ENCODE measurements at places on chromosomes 5 and 9.

DNA sequence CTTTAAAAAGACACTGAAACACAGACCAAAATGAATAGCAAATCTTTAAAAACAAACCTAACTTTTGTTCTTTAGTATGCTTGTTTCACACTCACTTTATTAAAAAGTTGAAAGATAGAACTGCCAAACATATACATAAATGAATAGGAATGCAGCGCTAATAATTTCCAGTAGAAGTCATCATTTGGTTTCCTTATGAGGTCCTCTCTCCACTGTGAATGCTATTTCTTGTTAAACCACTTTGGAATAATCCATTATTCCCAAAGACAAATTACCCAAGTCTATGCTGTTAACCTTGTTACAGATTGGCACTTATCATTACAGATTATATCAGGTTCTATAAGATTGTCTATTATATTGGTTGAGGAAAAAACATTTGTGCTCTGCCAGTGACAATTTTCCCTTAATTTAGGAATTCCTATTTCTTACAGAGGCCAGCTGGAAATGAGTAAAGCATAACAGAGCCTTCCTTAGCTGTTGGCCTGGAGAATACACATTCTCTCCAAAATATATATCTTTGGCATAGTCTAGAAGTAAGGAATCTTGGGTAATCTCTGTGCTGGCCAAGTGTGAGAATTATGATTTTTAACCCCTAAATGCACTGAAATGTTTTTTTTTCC is 29.3 kb upstream of the MINAR2 start:
- no peak for DNase-seq

DNA sequence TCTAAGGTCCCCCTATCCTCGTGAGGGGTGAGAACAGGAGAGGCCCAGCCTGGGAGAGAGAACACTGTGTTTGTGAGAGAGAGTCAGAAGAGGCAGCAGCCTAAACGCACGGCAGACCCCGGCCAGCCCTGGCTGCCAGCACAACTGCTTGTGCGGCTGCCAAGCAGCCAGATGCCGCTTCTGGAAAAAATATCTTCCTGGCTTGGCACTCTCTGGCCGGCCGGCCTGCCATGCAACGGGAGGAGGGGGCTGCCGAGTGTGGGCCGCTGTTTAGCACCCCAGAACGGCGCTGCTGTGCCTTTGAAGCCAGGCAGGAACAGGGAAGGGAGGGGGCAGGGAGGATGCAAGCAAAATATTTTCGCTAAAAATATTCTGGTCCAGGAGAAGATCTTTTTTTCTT is 105.0 kb downstream of the FGF18 start:
- DNase-seq = no peak

DNA sequence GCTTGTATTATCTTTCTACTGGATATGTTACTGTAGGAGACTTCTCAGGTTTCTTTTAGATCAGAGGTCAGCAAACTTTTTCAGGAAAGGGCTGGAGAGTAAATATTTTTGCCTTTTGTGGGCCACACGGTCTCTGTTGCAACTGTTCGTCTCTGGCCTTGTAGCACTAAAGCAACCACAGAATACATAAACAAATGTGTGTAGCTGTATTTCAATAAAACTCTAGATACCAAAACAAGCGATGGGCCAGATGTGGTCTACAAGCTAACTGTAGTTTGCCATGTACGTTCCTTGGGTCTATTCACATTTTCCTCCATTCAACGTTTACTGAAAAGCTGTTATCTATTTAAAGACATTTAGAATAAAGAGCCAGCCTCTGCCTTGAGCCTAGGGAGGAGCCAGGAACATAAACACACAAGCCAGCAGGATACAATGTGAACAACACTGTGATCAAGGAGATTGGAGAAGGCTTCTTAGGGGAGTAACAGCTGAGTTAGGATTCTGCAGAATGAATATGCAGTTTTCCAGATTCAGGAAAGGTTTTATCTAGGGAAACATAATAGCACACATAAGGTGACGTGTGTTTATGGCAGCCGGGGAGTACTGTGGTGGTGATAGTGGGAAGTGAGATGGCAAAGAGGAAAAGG is 33.0 kb upstream of the HOMER1 start:
- no peak for DNase-seq

GRCh38 chr5:140109018-140109758 is 4.7 kb upstream of the PURA start:
- DNase-seq = no peak

GRCh38 chr9:20495098-20495497 is 127.2 kb downstream of the MLLT3 start:
- no peak for DNase-seq

GRCh38 chr5:101212942-101213514 is 309.9 kb upstream of the ST8SIA4 start:
- DNase-seq = no peak

DNA sequence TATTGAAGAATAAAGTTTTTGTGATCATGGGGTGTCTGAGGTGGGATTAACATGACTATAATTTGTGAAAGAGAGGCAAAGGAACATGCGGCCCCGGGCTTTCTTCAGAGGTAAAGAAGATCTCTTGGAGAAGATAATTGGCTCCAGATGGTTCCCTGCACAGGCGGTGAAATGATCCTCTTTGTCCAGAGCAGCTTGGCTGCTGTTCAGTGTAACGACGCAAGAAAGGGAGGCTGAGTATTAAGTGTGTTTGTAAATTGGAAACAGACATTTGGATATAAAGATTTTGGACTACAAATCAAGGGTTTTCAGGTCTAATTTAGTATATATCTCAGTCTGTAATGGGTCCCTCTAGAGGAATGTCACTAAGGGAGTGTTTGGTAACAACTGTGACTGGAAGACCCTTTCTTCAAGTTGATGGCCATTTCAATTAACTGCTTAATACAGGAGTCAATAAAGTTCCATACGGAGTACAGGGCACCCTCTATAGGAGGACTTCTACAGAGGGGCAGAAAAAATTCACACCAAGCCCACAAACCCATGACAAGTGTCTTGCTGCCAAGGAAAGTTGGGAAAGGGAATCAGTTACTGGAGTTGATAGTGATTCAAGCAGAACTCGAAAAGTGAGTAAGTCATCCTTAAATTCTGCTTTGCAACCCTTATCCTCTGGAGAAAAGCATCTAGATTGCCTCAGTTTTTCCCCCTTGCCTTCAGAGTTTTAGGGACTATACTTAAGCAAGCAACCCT is 4.1 kb downstream of the EQTN start:
- no peak for DNase-seq

GRCh38 chr9:92496396-92497176 is 14.3 kb upstream of the ASPN start:
- no peak for DNase-seq

- DNase-seq = no peak
Observed at GRCh38 chr5:14339468-14339867, 196.3 kb downstream of the TRIO start.

DNA sequence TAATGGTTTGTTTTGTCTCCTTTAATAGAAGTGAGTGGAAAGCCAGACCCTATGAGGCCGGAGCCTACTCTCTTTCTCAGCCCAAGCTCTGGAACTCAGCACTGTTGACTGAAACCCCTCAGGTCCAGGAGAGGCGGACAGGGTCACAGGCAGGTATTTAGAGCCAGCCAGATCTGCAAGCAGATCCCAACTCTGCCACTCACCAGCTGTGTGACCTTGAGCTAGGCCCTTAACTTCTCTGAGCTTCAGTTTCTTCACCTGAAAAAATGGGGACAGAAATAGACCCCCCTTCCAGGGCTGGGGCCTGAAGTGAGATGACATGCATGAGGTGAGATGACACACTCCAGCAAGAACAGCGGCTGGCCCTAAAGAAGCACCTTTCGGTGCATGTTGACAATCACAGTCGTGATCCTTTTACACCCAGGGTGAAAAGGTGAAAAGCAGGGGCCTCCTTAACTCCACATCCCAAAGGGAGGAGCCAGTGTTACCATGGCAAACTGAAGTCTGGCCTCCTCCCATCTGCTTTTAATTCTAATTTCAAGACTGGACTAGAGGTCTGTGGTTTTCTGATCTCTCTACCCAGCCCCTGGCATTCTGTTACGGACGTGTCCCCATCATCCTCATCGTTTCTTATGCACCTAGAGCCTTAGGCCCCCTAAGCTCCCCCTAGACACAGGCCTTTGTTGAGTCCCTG is 27.2 kb downstream of the MORN5 start:
- no peak for DNase-seq

GRCh38 chr9:102000956-102001355 is 262.5 kb upstream of the GRIN3A start:
- DNase-seq = no peak

DNA sequence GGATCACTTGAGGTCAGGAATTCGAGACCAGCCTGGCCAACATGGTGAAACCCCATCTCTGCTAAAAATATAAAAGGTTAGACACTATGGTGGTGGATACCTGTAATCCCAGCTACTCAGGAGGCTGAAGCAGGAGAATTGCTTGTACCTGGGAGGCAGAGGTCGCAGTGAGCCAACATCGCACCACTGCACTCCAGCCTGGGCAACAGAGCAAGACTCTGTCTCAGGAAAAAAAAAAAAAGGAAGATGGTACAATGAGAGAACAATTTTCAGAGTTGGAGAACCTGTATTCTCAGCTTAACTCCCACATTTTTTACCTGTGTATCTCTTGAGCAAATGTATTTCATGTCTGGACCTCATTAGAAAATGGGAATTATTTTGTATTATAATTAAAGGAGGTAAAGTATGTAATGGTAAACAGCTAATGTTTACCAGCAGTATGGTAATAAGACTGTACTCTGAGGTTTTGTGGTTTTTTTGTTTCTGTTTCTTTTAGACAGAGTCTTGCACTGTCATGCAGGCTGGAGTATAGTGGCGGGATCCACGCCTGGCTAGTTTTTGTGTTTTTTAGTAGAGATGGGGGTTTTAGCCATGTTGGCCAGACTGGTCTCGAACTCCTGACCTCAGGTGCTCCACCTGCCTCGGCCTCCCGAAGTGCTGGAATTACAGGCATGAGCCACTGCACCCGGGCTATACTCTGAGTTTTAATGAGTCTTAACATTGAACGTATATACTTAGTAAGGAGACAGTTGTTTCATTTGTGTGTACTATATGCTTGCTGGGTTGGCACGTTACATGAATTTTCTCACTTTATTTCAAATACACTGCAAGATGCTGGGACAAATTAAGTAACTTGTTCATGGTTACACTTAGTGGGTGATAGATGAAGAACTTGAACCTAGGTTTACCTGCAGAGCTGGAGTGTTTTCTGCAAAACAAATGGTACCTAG is 16.2 kb downstream of the UHRF2 start:
- DNase-seq = no peak

DNA sequence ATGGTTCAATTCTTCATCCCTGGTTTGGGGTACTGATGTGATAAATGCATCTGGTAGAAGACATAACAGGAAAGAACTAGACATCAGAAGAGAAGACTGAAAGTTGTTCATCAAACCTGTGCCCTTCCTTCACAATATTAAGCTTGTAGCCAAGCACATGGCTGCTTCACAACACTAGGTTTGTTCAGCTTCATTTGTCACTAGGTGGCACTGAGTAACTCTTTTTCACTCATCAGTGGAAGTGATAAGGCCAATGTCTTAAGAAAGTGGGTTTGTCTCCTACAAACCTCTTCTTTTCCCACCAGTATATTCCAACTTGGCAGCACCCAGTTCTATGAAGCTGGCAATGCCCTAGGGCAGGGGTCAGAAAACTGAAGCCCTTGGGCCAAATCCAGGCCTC is 26.9 kb downstream of the ZNF484 start:
- no peak for DNase-seq

DNA sequence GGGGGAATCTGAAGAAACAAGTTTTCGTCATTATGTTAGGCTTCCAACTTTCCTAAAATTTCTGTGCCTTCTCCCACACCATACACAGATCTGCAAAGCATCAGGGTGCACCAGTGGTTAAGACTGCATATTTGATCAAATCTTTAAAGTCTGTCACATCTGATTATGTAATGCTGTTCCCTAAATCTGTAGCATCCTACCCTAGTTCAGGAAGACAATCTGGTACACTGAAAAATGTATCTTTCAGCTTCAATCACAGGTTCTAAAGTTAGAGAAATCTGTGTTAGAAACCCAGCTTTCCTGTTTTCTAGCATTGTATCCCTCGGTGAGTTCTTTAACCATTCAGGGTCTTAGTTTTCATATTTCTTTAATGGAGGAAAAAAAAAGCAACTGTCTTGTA is 3.9 kb downstream of the SSBP2 start:
- DNase-seq = no peak

GRCh38 chr9:6921315-6921714 is 163.5 kb downstream of the KDM4C start:
- DNase-seq = no peak

DNA sequence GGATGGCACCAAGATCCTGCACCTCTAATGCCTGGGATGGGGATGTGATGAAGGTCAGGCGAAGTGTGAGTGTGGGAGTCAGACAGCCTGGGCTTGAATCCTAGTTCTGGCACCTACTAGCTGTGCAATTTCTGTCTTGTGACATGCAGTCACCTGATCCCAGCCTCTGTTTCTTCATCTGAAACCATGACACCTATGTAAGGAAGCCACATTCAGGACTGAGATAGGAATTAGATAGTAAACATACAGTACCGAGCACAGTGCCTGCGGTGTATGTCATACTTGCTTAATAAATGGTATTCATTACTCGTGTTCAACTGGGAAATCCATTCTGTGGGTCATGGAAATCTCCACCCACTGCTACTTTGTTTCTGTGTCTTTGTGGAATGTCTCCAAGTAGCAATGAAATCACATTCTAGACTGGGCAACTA is 140.6 kb upstream of the STC2 start:
- DNase-seq = no peak

- peak; percentile 33 for DNase-seq
Observed at GRCh38 chr5:126975796-126976195, 54.6 kb downstream of the MARCHF3 start.

DNA sequence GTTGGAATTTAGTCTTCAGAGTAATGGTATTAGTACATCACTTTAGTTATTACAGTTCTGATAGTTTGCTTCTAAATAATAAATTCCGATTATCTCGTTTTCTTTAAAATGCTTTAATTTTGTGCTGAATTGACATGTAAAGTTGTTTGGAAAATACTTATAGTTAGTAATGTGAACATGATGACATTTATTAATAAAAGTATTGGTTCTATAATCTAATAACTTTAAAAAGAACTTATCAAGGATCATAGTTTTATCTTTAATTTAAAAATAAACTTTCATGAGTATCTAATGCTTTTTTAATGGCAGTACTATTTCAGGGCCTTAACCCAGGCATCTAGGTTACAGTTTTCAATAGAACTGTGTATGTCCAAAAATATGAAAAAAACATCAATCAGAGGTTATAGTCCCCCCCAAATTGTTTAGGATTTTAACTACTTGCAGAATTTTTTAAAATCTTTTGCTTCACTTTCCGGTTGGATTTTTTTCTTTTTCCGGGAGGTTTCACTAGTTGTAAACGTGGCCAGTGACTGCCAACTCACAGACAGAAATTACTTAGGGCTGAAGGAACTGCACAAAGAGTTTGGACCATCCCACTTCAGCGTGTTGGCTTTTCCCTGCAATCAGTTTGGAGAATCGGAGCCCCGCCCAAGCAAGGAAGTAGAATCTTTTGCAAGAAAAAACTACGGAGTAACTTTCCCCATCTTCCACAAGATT is 680 bp downstream of the GPX8 start:
- DNase-seq = no peak

DNA sequence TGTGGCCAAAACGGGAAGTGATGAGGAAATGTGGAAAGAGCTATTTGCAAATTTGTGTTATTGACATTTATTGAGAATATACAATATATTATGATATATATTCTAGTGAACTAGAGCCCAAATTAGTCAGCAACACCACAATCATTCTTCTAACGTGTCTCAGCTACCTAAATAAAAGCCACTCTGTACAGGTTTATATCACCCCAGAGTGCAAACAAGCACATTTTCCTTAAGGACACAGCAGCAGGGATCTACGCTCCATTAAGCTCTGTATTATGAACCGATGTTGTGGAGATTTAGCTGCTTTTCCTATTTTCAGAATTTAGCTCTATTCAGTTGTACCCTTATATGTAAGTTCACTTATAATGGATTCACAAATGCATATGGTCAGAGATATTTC is 77.9 kb downstream of the CDH18 start:
- no peak for DNase-seq
